ENCODE measurements at places on chromosomes 13 and 19.

GRCh38 chr19:33780746-33781145 is 15.9 kb upstream of the KCTD15 start:
- DNase-seq, result no peak

DNA sequence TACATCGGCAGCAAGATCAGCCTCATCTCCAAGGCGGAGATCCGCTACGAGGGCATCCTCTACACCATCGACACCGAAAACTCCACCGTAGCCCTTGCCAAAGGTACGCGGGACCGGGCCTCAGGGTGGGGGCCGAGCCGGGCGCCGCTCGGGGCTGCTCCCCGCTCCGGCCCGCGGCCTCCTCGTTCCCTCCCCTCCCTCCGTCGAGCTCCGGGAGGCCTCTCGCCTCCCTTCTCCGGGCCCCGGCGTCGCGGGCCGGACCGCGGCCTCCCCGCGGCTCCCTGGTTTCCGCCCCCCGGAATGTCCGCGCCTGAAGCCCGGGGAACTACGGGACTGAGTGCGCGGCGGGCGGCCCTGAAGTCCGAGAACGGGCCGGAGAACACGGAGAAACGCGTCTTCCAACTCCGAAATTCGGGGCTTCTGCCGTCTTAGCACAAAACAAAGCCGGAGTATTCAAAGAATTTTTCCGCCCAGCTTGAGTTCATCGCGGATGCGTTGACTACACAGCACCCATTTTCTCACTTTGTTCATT is 423 bp downstream of the LSM14A start:
- DNase-seq, result no peak

GRCh38 chr19:30254789-30255188 is 117.4 kb upstream of the ZNF536 start:
- DNase-seq, result no peak

GRCh38 chr19:49538643-49539042 is 10.8 kb downstream of the RCN3 start:
- no peak for DNase-seq

- peak; percentile 58 for DNase-seq
Observed at GRCh38 chr13:85313761-85314503, 485.3 kb downstream of the SLITRK6 start.

- no peak for DNase-seq
Observed at GRCh38 chr13:74032325-74032724, 101.9 kb downstream of the KLF12 start.

GRCh38 chr19:56751078-56751489 is 79.5 kb upstream of the ZNF835 start:
- no peak for DNase-seq

DNA sequence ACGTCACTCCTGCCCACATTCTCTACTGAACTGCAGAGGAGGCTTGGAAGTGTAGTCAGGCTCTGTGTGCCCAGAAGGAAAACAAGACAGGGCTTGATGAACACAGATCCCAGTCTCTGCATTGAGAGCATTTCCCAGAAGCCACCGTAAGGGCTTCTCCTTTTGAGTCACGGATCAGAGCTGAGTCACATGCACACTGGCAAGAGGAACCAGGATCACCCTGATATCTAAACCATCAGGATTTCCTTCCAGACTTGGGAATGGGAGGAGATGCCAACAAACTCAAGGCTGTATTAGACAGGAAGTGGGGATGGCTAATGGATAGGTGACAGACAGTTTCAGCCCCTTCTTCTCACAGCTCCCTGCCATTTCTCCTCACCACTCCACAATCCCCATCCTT is 17.7 kb upstream of the FBXO17 start:
- DNase-seq, result peak; percentile 53

- peak; percentile 36 for DNase-seq
Observed at GRCh38 chr19:4909156-4909896, at the start of gene UHRF1. TSS of gene UHRF1 (plus strand) at chr19:4909501. CDS start at chr19:4910886, 1,385 bp downstream.

DNA sequence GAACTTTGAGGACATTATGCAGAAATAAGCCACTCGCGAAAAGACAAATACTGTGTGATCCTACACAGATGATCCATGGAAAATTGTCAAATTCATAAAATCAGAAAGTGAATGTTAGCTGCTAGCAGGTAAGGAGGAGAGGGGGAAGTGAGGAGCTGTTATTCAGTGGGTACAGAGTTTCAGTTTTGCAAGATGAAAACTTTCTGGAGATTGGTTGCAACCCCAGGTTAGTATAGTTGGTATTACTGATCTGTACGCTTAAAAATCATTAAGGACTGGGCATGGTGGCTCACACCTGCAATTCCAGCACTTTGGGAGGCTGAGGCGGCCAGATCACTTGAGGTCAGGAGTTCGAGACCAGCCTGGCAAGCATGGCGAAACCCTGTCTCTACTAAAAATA is 17.9 kb downstream of the ZNF101 start:
- DNase-seq, result no peak

GRCh38 chr13:60392131-60392530 is 4.9 kb upstream of the TDRD3 start:
- no peak for DNase-seq

GRCh38 chr13:106462710-106463109 is 72.8 kb downstream of the EFNB2 start:
- DNase-seq, result no peak

DNA sequence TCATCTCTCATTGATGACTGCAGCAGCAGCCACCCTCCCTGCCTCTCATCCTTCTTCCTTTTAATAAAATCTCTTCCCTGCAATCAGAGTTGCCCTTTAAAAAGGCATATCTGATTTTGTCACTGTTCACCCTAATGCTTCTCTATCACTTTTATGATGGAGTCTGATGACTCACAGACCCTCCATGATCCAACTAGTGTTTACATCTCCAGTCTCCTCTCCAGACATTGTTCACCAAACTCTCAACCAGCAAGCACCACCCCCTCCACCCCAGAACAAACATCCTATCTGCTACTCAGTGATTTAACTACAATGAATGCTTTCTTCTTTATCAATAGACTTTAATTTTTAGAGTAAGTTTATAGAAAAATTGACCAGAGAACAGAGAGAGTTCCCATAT is 59.5 kb downstream of the TNFSF11 start:
- DNase-seq, result no peak

DNA sequence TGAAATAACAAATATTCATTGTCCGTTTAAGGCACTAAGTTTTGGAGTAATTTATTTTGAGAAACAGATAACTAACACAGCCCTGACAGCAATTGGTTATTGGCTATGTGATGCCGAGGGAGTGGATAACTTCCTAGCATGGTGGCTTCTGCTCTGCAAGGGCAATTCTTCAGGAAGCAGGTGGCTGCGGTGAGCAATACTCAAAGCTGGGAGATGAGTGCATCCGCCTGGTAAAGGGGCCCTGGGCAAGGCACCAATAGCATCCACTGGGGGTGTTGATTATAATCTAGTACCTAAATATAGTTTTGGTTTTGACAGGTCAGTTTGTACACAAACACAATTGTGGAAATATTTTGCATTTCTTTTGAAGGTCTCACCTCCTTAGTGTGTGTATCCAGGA is 41.0 kb downstream of the CCDC70 start:
- DNase-seq, result no peak

GRCh38 chr13:40318366-40318765 is 348.1 kb downstream of the FOXO1 start:
- no peak for DNase-seq

DNA sequence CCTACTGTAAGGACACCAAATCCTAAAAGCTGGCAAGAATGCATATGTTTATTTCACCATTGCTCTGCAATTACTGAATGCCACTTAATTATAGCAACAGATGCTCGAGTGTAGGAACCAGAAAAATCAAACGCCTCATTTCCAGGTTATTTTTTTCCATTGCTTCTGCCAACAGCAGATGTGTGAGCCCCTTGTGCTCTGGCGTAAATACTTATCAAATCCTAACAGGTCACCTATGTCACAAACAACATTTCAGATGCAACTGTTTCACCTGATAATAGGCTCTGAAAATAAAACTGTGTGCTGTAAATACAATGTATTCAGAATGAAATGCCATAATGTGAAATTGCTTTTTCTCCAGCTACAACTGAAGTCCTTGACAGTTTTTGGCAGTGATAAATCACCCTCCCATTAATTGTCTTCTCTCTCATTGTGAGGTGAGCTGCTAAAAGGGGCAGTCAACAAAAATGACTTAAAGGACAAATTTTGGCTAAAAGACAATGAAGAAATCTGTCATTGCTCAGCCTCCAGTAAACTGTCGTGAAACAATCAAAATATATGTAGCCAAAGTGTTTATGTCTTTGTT is 344.0 kb downstream of the DACH1 start:
- DNase-seq, result no peak
